Activated T-helper 1 cell treated with anti-CD3 and anti-CD28 coated beads, Interleukin-2, amount 50 U/mL, for 16 hours (primary cell): ENCODE measurements at places on chromosomes 6 and 20.

GRCh38 chr6:117351521-117351920, 74.2 kb downstream of the ROS1 start:
- DNase-seq: no peak

DNA sequence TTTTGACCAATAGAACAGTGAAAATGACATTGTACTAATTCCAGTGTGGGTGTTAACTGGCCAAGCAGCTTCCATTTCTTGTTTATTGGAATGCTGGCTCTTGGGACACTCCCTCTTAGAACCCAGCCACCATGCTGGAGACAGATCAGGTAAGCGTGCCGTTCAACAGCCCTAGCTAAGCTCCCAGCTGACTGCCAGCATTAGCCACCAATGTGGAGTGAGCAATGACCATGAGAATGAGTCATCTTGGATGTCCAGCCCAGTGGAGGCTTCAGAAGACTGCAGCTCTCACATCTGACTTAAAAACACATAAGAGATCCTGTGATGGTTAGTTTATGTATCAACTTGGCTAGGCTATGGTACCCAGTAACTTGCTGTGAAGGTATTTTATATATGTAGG, 3.0 kb upstream of the LINC00237 start:
- no peak for DNase-seq

- DNase-seq: no peak
Observed at GRCh38 chr6:105200133-105200730, 20.4 kb upstream of the POPDC3 start.

DNA sequence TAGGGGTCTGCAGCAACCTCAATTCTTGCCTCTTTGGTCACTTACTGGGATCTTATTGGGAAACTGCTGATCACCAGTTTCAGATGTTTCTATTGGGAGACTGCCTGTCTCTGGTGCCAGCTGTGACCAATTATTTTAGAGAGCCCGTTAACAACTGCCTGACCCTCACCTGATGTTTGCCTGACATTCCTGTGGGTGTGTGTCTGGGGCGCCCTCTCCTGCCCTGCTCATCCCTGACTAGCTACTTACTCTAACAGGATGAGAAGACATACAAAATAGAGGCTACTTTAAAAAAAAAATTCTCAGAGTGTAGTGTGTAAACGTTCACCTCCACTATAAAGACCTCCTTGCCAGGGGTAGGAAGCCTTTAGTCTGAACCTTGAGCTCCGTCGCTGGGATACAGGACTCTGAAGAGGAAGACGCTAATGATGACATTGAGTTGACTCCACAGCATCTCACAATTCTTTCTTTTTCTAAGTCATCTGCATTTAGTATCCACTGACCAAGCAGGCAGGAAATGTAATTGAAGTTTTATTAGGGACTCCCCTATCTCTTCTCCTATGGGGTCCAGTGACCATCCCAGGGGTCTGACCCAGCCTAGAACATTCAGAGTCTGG, 54.6 kb upstream of the DDR1 start:
- no peak for DNase-seq

- DNase-seq: peak; percentile 40
Observed at GRCh38 chr6:166957087-166957804, 896 bp upstream of the RNASET2 start.

DNA sequence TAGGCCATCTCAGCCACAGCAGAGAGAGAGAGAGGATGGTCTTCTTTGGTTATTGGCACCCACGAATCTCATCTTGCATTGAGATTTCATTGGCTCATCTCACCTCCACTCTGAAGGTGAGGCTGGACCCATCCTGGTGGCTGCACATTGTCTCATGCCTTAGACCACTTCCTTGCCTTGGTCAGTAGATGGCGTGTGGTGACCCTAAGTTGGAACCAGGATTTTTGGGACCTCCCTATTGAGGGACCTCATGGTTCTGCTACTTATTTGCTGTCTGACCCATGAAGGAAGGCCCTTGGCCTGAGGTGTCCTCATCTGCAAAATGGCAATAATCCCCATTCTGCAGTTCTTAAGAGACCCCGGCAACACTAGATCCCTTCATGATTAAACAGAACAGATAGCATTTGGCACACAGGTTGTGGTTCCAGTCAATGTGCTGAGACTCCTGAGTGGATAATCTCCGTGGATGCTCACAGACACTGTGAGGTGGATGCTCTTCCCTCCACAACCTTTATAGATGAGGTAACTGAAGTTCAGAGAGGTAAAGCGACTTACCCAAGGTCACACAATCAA, 21.5 kb upstream of the AAR2 start:
- no peak for DNase-seq

DNA sequence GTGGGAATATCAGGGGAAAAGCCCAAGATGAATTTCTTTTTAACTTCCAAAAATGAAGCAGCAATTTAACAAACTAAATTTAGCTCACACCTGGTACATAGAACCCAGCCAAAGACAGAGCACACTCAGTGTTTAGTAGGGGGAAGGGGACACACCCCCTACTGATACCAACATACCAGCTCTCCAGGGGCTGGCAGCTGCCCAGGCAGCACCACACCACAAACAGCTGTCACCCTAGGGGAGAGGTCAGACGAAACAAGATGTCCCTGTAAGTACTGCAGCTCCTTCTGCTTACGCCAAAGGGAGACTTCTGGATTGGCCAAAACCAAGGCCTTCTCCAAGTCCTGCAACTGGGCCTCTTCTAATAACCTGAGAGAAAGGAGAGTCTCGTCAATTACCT, 26.0 kb downstream of the MDN1 start:
- no peak for DNase-seq

- DNase-seq: no peak
Observed at GRCh38 chr6:131206463-131207251, 71.4 kb downstream of the AKAP7 start.
